ENCODE measurements at places on chromosomes 11 and 22. TPM values are rescaled to one million over a fixed set of nuclear protein-coding genes. Genes with fewer than 3 reads are reported as not detected.

The CRYBA4 gene
- not detected for total RNA-seq

The SYCE3 gene
- total RNA-seq: not detected

GRCh38 chr11:72789493-72790131 lies 4.2 kb downstream of the STARD10 start:
- DNase-seq: no peak
- H3K4me3 ChIP-seq: no peak overlapping the region
- H3K27ac ChIP-seq: peak overlapping the region; percentile 53
- H3K27me3 ChIP-seq: no peaks in the 10 kb centered on the region
- peaks cover 86% of the 10 kb centered on the region for H3K4me1 ChIP-seq

DNA sequence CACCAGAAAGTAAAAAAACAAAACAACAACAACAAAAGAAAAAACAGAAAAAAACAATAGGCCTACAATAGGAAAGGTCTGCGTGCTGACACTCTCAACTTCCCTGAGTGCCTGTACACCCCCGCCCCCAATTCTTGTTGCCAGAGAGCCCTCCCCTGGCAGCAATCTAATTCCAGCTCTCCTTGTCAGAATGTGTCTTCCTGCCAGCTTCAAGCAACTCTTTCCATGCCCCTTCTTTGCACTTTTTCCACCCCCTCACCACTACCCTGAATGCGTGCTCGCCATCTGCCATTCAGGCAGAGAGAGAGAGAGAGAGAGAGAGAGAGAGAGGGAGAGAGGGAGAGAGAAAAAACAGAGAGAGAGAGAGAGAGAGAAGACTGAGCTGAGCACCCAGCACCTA lies 245.0 kb downstream of the KIRREL3 start:
- H3K4me3 ChIP-seq: no peak overlapping the region
- H3K27me3 ChIP-seq: 0 out of 3 replicates have a peak, but pooled peaks cover 6% of the 10 kb centered on the region
- H3K36me3 ChIP-seq: no peaks in the 10 kb centered on the region
- no peak overlapping the region for H3K27ac ChIP-seq

Measured in HepG2 (cell line).